Stomach (tissue), 19 donors: ENCODE measurements at places on chromosomes 4 and X. TPM values are rescaled to one million over a fixed set of nuclear protein-coding genes. Genes with fewer than 3 reads are reported as not detected.
A peak's percentile ranks its signal among the peaks of the same experiment; 100 is the strongest.

GRCh38 chr4:166422475-166422874, 549.4 kb downstream of the TLL1 start:
- DNase-seq = no peak
- no peaks in the 10 kb centered on the region for H3K4me1 ChIP-seq
- no peaks in the 10 kb centered on the region for H3K27me3 ChIP-seq
- no peak overlapping the region for H3K4me3 ChIP-seq
- H3K36me3 ChIP-seq = no peaks in the 10 kb centered on the region

DNA sequence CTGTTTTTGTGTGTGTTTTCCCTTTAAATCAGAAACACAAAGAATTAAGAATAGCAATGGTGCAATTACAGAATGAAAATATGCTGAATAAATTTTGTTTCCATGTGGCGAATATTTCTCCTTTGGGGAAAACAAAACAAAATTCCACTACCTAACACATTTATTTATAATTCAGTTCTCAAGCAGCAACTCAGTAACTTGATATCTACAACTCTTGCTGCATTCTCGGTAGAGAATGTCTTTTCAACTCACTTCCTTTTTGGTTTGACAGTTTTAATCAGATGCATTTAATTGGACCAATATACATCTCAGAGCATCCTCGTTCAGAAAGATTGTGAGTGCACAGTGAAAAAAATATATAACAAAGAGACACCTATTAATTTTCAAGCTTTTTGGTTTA, 30.8 kb downstream of the ZNF827 start:
- H3K36me3 ChIP-seq = peaks cover under 1% of the 10 kb centered on the region
- H3K4me3 ChIP-seq = no peak overlapping the region
- DNase-seq = no peak

Gene NMU
- not detected for total RNA-seq

Gene COL4A5
- total RNA-seq = 26.1 TPM

DNA sequence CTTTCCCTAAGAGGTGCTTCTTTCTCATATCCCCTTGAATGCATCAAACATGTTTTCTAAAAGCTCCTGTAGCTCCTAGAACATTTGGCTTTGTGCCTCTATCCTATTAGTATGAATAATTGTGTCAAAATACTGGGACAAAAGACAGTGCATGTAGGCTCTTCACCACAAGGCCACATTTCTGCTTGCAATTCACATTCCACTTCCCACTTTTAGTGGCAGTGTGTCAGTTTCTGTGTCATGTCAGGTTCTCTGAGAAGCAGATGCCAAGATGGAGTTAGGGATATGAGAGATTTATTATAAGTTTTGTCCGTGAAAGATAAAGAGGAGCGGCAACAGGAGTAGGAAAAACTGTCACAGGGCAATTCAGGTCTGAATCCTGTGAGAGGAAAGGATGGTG, 61.3 kb upstream of the GPRIN3 start:
- H3K4me1 ChIP-seq = no peaks in the 10 kb centered on the region
- no peak for DNase-seq
- H3K36me3 ChIP-seq = no peaks in the 10 kb centered on the region

Gene ZXDB
- total RNA-seq = 5.8 TPM

Gene TEX13C
- total RNA-seq = not detected

GRCh38 chrX:25941087-25941486, 197.1 kb upstream of the MAGEB18 start:
- DNase-seq = no peak
- H3K36me3 ChIP-seq = no peaks in the 10 kb centered on the region
- H3K4me3 ChIP-seq = no peak overlapping the region

DNA sequence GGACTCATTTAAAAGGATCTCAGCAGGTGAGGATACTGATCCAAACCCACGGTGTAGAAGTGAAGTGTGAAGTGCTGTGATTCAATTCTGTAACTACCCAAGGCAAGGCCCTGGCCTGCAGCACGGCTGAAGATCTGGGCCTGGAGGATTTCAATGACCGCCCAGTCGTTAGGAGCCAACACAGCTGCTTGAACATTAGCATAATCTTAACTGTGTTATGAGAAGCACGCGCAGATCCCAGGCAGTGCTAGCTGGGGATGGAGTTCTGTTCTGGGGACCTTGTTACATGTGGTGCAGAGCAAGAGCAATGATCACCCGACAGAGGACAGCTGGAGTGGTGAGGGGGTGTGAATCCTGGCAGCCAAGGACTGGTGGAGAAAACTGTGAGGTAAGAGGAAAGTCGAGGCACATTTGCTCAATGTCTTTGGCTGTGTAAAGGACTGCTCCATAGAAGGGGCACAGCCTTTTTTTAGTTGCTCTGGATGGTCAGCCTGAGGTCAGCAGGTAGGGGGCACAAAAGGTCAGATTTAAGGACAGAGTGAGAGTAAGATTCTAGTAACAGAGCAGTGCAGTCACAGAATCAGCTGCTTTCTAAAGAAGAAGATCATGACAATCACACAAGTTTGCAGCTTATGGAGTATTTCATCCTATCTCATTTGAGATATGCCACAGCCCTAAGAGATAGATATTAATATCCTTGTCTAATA, 181.8 kb downstream of the DCLK2 start:
- H3K27me3 ChIP-seq = no peaks in the 10 kb centered on the region
- no peak for DNase-seq
- no peak overlapping the region for H3K27ac ChIP-seq
- no peaks in the 10 kb centered on the region for H3K4me1 ChIP-seq
- no peak overlapping the region for H3K4me3 ChIP-seq

DNA sequence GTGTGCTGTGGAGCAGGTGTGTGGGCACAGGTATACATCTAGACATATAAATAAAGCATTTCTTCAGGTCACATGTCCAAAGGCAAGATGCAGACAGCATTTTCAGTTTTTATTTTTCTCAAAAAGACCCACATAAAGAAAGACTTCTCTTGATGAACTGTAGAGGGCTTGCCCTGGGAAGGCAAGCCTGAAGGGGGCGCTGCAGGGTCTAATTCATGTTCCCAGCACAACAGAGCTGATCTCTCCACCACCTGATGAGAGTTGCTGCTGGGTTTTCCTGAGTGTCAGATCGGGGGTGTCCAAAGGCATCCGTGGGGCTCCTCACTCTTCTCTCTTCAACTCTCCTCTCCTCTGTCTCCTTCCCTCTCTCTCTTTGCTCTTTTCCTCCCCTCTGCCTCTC, 26.6 kb downstream of the ADRA2C start:
- H3K27me3 ChIP-seq = no peaks in the 10 kb centered on the region
- H3K4me1 ChIP-seq = no peaks in the 10 kb centered on the region
- H3K4me3 ChIP-seq = no peak overlapping the region
- H3K36me3 ChIP-seq = no peaks in the 10 kb centered on the region

- no peaks in the 10 kb centered on the region for H3K27me3 ChIP-seq
- H3K36me3 ChIP-seq = no peaks in the 10 kb centered on the region
- DNase-seq = no peak
- H3K4me3 ChIP-seq = no peak overlapping the region
- no peak overlapping the region for H3K27ac ChIP-seq
These were observed 133.9 kb downstream of the SPCS3 start for GRCh38 chr4:176453658-176454057.

- H3K36me3 ChIP-seq = no peaks in the 10 kb centered on the region
- no peak for DNase-seq
- H3K27ac ChIP-seq = peak overlapping the region; percentile 50
- no peak overlapping the region for H3K4me3 ChIP-seq
These were observed 17.7 kb downstream of the TMSB4X start for GRCh38 chrX:12992544-12993118.

Gene GABRE
- 1,253 TPM for total RNA-seq

DNA sequence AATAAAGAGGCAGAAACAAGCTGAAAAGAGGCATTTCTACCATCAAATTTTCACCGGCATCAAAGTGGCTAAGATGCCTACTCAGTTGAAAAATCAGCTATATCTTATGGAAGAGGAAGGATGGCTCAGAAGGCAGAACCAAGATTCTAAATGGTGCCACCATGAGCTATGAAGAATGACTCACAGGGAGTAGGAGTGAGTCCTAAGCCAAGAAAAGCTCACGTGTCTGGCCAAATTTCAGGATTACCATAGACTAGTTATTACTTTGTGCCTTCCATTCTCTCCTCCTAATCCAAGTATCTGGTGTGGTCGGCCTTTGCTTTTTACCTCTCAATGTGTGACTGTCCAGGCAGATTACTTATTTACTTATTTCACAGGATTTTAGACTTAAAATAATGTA, 54.8 kb downstream of the BMP3 start:
- H3K4me3 ChIP-seq = no peak overlapping the region
- no peaks in the 10 kb centered on the region for H3K27me3 ChIP-seq
- H3K36me3 ChIP-seq = no peaks in the 10 kb centered on the region
- no peak for DNase-seq

Gene CNGA1
- 0.87 TPM for total RNA-seq

DNA sequence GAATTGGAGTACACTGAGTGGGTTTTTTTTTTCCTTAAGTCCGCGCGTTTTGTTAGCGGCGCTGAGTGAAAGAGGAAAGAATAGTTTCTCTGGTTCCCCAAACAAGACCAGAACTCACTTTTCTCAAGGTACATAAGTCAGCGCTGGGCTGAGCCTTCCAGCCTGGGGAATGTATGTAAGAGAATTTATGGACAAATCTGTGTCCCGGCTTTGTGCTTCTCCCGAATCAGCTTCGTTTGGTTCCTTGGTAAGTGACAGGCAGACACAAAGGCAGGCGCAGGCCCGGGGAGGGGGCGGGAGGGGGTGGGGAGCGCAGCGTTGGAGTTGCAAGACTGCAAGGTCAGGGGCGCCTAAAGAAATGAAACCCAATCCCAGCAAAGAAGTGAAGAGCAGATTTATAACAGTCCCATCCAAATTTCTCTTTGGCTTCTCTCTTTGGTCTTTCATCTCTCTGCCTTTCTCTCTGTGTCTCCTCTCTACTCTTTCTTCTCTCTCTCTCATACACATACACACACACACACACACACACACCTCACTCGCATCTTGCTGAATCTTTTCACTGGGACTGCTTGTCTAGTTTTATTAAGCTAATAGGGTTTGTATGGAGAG, 981 bp downstream of the TET2 start:
- H3K27ac ChIP-seq = peak overlapping the region; percentile 84
- H3K27me3 ChIP-seq = no peaks in the 10 kb centered on the region
- H3K4me3 ChIP-seq = peak overlapping the region; percentile 77
- H3K4me1 ChIP-seq = peaks cover 40% of the 10 kb centered on the region
- peak; percentile 32 for DNase-seq

DNA sequence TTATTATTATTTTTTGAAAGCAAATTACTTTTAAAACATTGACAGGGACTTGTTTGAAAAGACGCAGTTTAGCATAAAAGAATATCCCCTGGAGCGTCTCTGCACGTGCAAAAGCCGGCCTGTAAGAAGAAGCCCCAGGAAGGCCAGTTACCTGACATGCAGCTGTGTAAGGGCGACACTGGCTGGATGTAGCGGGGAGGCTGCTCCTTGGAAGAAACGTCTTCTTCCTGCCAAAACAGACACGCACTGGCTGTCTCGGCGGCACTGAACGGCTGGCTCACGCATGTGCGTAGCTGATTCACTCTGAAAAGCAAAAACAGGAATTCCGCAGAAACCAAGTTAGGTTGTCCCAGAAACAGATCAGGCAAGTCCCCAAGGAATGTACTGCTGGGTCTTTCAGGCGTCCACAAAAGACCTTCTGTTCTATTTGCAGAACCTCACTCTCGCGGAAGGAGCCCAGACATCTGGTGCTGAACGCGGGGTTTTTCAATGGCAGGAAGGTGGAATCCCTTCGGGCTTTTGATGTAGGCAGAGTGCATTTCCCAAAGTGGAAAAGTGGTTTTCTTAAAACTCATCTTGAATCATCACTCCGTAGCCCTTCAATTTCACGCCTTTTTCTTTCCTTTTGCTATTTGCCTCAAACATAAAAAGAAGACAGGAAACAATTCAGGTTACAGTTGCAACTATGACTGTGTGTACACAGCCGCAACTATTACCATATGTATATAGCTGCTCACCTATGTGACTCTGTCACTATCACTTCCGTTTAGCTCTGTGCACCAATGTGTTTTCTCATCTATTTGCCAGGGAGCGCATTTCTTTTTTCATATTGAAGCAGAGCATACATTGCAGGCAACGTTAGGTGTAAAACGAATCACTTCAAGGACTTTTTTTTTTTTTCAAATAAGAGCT, 38.1 kb upstream of the ARSH start:
- no peak for DNase-seq
- no peaks in the 10 kb centered on the region for H3K4me1 ChIP-seq
- H3K27ac ChIP-seq = no peak overlapping the region
- peak overlapping the region; percentile 12 for H3K4me3 ChIP-seq
- no peaks in the 10 kb centered on the region for H3K27me3 ChIP-seq

DNA sequence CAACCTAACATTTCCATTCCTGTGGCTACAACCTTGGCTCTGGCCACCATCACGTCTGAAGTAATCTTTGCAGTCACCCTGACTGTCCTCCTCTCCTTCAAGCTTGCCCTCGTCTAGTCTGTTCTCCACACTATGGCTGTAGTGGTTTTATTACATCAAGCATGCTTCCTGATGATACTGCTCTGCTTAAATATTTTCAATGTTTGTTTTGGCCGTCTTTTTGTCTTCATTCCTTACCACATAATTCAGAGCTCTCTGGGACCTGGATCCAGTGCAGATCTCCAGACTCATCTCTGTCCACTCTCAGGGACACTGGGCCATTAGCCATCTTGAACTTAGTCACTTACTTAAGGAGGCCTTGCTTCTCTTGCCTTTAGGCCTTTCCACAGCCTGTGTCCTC, 27.7 kb upstream of the FREM3 start:
- no peak overlapping the region for H3K27ac ChIP-seq
- H3K4me3 ChIP-seq = no peak overlapping the region
- H3K4me1 ChIP-seq = no peaks in the 10 kb centered on the region
- H3K36me3 ChIP-seq = no peaks in the 10 kb centered on the region
- H3K27me3 ChIP-seq = no peaks in the 10 kb centered on the region
- DNase-seq = peak; percentile 16
